ENCODE measurements at places on chromosomes 2 and 18. TPM values are rescaled to one million over a fixed set of nuclear protein-coding genes. Genes with fewer than 3 reads are reported as not detected.

Gene ACSL3
- total RNA-seq, result 89.9 TPM

Gene ARID5A
- 15.8 TPM for total RNA-seq

Gene NETO1
- total RNA-seq, result not detected

Gene RNF144A
- total RNA-seq, result 31.6 TPM

Gene CYP1B1
- 1.6 TPM for total RNA-seq

Gene CPO
- total RNA-seq, result 0.19 TPM

Gene MAP3K19
- not detected for total RNA-seq

Gene HOXD13
- total RNA-seq, result not detected

Gene DIS3L2
- total RNA-seq, result 32.0 TPM

Gene CFAP221
- total RNA-seq, result not detected

Gene SP5
- under 0.01 TPM for total RNA-seq

Gene GPR45
- not detected for total RNA-seq

Gene PDE11A
- total RNA-seq, result 0.10 TPM

Gene CACNB4
- 0.19 TPM for total RNA-seq

Gene KLHL14
- total RNA-seq, result under 0.01 TPM

Gene MYO7B
- 0.10 TPM for total RNA-seq

Gene FOXD4L1
- total RNA-seq, result not detected

Gene ACTG2
- total RNA-seq, result 0.67 TPM

All from vein endothelial cell (primary cell).